ENCODE measurements at places on chromosomes 5 and 9.

GRCh38 chr9:68751556-68751955 is 46.5 kb downstream of the PIP5K1B start:
- no peak for DNase-seq

DNA sequence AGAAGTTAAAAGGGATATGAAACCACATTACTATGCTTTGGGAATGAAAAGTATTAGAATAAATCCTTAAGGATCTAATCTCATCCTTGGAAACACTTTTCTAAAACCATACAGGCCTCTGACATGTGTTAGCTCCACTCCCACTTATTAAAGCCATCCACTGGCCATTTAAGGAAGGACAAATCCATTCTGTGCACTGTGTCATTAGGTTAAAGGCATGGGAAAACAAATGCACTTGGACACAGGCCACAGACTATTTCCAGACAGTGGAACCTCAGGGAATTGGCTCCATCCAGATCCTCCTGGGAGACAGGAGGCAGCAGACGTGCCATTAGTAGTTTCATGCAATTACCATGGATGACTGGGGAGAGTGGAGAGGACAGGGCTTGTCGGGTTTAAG is 454.9 kb downstream of the ENC1 start:
- no peak for DNase-seq

DNA sequence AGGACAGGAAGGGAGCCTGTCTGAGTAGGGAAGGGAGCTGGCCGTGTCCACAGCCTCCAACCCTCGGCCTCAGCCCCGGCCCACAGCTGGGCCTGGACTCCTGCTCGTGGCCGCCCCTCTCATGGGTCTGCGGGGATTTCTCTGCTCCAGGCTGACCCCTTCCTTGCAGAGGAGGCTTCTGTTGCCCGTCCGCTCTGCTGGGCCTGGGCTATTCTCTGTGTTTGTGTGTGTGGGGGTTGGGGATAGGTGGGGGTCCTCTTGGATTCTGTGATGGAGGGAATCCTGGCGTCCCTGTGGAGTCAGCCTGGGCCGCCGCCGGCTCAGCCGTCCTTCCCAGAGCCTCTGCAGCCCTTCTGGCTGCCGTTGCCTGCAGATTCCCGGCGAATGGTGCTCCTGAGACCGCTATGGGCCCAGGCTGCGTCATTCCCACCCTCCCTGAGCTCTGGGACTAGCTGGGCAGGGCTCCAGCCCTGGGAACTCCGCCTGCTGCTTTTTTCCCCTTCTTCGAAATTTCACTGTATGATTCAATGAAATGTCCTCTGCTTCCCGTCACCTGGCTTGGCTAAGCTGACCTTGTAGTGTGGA is 64.2 kb downstream of the FGF18 start:
- peak; percentile 5 for DNase-seq

GRCh38 chr9:118362123-118362522 is 657.9 kb downstream of the TLR4 start:
- DNase-seq, result no peak

GRCh38 chr5:117414926-117415325 is 840.3 kb upstream of the SEMA6A start:
- peak; percentile 9 for DNase-seq

DNA sequence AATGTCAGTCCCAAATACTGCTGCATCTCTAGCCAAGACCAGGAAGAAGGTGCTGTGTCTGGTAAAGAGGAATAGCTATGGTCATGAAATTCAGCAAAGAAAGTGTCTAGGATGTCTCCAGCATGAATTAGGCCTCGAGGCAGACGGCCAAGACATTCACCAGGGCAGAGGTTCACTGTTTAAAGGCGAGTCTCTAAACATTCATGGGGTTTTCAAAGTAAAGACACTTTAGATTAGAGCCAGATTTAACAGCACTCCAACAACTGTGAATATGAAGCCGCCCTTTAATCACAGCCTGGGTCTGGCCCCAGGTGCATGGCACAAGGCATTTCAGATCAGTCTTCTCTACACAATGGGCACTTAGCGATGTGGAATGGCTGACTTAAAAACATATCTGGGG is 95.0 kb downstream of the ANKH start:
- DNase-seq, result no peak

Data from globus pallidus (tissue), 1 donor.